ENCODE measurements at places on chromosomes 6 and 20. TPM values are rescaled to one million over a fixed set of nuclear protein-coding genes. Genes with fewer than 3 reads are reported as not detected.

Gene ALDH5A1
- total RNA-seq: 8.0 TPM

GRCh38 chr20:49753133-49753532, 39.5 kb upstream of the B4GALT5 start:
- H3K27ac ChIP-seq: no peak overlapping the region
- no peak for DNase-seq
- H3K27me3 ChIP-seq: no peaks in the 10 kb centered on the region
- H3K4me1 ChIP-seq: no peaks in the 10 kb centered on the region

Gene CLPSL2
- total RNA-seq: not detected

- H3K4me3 ChIP-seq: peak overlapping the region; percentile 85
- peaks cover 15% of the 10 kb centered on the region for H3K4me1 ChIP-seq
- no peaks in the 10 kb centered on the region for H3K36me3 ChIP-seq
- peak; percentile 71 for DNase-seq
- H3K27ac ChIP-seq: peak overlapping the region; percentile 97
These were observed 9.3 kb upstream of the NQO2 start for GRCh38 chr6:2990248-2990931.

Gene CTAGE9
- total RNA-seq: not detected

Gene TCF21
- not detected for total RNA-seq

- H3K27me3 ChIP-seq: no peaks in the 10 kb centered on the region
- no peaks in the 10 kb centered on the region for H3K36me3 ChIP-seq
- H3K4me1 ChIP-seq: peaks cover 6% of the 10 kb centered on the region
- H3K27ac ChIP-seq: no peak overlapping the region
These were observed 162.7 kb downstream of the GRM4 start for GRCh38 chr6:33983109-33983716.

Gene RPS6KA2
- total RNA-seq: 17.6 TPM

GRCh38 chr6:47934023-47934422, 152.2 kb downstream of the OPN5 start:
- H3K4me3 ChIP-seq: no peak overlapping the region
- no peaks in the 10 kb centered on the region for H3K4me1 ChIP-seq
- H3K27ac ChIP-seq: no peak overlapping the region
